Stimulated activated naive CD8-positive, alpha-beta T cell treated with anti-CD3 and anti-CD28 coated beads, Interleukin-15, Interleukin-2, amounts not matched to agents 100 U/mL and 50 U/mL, for 24 hours (primary cell): ENCODE measurements at places on chromosomes 6 and 20.

GRCh38 chr6:142279350-142280180, 22.2 kb upstream of the ADGRG6 start:
- no peak for DNase-seq

GRCh38 chr6:137119196-137120104, 54.0 kb downstream of the IL22RA2 start:
- DNase-seq, result no peak

GRCh38 chr20:49712646-49712995, 1.1 kb downstream of the B4GALT5 start:
- DNase-seq, result no peak

DNA sequence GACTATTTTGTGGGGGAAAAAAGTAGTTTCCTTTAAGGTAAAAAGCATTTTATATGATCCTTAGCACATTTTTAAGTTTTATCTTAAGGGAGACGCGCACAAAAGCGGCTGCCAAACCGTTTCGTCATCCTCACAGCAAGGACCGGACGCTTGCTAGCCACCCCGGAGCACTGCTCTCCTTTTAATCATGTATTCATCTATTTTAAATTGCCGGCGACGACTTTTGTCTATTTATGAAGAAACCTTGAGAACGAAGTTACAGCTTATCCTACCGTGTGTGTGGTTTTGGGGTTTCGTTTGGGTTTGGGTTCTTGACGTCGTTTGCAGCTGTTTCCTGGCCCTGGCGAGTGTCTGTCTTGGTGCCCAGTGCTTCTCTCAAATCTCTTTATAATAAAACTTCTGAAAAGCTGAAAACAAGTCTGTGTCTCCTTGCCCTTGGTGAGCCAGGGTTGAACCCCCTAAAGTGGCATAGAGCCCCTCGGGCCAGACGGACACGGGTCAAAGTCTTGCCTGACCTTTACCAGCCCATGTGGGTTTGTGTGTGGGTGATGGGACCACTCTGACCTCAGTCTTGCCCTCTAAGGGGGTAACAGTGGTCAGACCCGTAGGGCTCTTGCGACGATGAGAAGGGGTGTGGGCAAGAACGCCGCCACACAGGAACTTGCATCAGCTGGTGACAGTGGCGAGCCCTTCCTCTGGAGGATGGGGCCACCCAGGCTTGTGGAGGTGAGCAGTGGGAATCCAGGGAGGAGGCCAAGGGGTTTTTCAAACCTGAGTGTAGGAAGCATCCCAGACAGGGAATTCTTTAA, 117.6 kb downstream of the JPH2 start:
- peak; percentile 74 for DNase-seq

- DNase-seq, result peak; percentile 16
These were observed 41.9 kb upstream of the NOL4L start for GRCh38 chr20:32626859-32627636.

GRCh38 chr6:21402368-21402767, 191.2 kb upstream of the SOX4 start:
- DNase-seq, result peak; percentile 4

GRCh38 chr6:82144852-82145340, 102.6 kb downstream of the IBTK start:
- no peak for DNase-seq

DNA sequence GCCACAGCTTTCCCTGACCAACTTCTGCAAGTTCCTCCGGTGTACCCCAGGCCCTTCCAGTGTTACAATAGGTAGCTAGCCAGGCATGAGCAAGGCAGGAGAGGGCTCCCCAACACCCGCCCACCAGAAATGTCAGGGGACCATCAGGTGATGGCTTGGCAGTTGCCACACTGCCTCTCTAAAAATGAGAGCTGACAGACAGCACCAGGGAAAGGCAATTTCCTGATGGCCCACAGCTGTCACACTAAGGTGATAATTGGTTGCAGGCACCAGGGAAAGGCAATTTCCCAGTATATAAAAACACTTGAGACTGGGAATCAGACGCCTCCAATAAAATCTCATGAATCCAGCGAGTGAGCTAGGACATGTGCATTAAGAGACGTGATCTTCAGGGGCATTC, 49.9 kb downstream of the PXDC1 start:
- no peak for DNase-seq

- no peak for DNase-seq
These were observed 424.4 kb upstream of the MARCKS start for GRCh38 chr6:113432521-113433334.

GRCh38 chr20:35661908-35662307, 2.8 kb downstream of the CPNE1 start:
- no peak for DNase-seq

DNA sequence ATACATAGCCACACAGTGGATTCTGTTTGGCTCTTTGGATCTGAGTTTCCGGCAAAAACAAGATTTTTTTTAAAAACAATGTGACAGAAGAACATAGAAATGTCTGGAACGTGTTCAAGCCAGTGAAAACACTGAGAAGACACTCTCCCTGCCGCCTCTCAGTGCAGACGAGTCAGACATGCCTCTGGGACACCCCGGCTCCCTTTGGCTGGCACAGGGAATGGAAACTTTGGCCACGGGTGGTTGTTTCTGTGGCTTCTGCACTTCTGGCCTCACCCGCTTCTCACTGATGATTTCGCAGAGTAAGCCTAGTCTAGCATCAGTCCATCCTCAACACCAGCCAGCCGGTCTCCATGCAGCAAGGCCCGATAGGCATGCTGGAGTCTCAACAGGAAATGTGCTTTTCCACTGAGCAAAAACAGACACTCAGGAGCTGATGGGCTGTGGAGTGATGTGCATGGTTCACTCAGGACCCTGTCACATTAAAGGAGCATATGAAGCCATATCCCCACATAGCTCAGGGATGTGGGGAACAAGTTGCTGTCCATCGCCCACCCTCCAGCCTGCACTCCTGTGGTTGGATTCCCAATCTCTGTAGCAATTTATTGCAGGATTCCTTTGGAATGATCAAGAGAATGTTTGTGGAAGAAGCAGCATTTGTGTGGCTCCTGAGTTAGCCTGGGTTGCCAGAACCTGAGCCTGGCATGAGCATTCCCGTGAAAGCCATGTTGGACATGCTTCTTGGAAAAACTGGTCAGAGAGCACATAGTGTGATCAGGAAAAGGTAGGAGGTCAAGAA, 262.0 kb upstream of the RIN2 start:
- no peak for DNase-seq

GRCh38 chr6:158778005-158778527, 41.1 kb downstream of the EZR start:
- DNase-seq, result no peak

GRCh38 chr6:127914240-127914639, 13.4 kb upstream of the THEMIS start:
- no peak for DNase-seq

DNA sequence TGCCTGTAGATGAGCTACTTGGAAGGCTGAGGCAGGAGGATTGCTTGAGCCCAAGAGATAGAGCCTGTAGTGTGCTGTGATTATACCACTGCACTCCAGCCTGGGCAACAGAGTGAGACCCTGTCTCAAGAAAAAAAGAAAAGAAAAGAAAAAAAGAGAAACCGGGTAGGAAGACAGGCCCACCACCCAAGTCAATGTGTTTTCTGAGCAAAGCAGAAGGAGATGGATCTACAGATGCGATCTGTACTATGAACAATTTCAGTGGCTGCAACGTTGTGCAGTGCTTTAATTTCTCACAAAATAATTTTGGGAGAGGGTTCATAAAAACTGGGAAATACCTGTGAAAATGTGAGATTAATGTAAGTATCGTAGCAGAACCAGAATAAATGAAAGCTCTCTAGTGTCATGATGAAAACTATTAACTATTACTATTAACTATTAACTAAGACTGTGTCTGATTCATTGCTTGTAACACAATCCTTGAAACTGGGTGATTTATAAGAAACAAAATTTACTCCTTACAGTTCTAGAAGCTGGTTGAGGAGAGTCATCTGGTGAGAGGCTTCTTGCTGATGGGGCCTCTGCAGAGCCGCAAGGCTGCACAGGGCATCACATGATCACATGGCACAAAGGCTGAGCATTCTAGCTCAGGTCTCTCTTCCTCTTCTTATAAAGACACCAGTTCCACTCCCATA, 233.1 kb upstream of the ZNF217 start:
- DNase-seq, result no peak

- no peak for DNase-seq
These were observed 23.3 kb downstream of the MAP7 start for GRCh38 chr6:136526937-136527336.

GRCh38 chr20:2353231-2353630, 27.5 kb upstream of the TGM6 start:
- DNase-seq, result no peak

GRCh38 chr6:21915707-21916260, 322.2 kb downstream of the SOX4 start:
- no peak for DNase-seq

GRCh38 chr20:59848182-59848581, 85.3 kb downstream of the SYCP2 start:
- no peak for DNase-seq

GRCh38 chr6:129494586-129494985, 215.4 kb downstream of the ARHGAP18 start:
- no peak for DNase-seq

DNA sequence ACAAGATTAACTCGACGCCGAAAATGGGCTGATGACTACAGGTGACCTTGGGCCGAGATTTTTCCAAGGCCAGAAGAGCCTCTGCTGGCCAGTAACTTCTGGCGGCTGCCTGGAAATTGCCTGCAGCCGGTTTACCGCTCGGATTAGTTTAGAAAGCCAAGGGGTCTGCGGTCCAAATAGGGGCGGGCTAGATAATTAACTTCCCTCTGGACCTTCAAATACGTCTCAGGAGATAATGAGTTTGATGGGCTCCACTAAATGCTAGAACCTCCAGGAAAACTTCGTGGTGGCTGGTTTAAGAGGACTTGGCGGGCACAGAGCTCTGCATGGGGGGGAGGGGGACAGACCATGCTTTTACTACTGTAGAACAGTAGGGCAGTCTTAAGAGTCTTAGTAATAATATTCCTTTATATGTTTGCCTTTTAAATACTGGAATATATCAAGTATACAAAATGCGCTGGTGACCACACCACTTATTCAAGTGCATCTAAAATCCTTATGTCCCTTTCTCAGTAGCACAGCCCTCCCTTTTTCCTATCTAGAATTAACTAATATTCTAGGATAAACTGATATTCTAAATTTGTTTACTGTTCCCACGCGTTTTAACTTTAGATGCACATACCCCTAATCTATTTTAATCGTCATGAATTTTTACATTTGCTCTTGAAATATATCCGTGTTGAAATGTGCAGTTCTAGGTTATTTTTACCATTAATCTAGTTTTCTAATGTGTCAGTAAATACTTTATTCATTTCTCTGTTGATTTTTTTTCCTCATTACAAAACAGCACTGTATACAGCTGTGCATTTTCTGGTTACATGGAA, 107.5 kb upstream of the PRSS16 start:
- peak; percentile 41 for DNase-seq

DNA sequence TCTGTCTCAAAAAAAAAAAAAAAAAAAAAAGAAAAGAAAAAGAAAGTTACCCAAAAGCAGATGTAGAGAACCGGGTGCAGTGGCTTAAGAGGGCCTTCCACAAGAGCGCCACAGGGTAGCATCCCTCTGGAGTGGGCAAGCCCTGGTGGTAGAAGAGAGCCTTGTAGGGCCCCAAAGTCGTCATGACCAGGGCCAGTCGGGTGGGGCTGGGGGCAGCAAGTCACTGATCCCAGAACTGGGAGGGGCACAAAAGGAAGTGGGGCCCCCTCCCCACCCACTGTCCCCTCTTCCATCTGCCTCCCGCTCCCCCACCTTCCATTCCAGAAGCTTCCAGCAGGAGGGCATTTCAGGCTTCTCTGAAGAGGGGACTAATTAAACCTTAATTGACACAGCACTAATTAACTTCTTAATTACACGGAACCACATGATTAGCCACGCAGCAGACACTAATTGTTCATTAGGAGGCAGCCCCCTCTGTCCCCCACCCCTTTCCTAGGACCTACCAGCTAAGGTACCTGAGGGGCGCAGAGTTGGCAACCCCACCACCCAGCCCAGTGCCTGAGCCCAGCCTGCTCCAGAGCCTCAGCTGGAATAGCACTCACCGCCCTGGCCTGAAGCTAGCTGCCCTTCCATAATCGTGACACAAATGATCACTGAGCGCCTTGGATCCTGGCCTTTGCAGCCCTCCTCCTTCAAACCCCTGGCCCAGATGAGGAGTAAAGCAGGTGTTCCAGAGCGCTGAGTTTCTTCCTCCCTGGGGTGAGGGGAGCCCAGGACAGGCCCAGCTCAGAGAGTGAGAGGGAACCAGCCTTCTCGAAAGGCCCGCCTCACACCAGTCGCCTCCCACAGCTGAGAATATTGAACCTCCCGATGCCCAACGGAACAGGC, 34.8 kb downstream of the MDFI start:
- no peak for DNase-seq

- DNase-seq, result no peak
These were observed 76.4 kb downstream of the CDC5L start for GRCh38 chr6:44463728-44464450.

- no peak for DNase-seq
These were observed 405.5 kb upstream of the SULF2 start for GRCh38 chr20:48190757-48191156.

DNA sequence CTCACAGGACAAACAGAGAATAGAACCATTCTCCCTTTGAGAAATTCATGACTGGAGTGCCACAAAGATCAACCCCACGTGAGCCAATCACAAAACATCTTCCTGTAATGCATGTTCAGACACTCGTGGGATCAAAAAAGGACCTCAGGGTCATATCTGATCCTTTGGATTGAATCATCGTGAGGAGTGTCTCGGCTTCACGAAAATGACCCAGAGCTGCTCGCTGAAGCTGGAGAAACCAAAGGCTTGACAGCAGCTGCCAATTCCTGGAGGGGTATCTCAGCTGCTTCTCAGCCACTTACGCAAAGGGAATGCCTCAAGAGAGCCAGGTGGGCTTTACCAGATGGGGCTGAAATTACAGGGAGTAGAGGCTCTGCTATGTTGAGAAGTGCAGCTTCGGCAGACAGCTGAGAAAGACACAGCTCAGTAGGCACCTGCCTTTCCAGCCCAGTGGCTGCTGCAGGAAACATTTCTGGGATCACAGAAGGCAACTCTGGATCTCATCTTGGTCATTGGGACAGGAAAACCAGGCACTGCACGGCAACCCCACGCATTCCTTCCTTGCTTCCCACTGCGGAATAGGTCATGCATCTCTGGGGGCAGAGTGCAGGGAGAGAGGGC, 813.1 kb downstream of the KIF16B start:
- no peak for DNase-seq

DNA sequence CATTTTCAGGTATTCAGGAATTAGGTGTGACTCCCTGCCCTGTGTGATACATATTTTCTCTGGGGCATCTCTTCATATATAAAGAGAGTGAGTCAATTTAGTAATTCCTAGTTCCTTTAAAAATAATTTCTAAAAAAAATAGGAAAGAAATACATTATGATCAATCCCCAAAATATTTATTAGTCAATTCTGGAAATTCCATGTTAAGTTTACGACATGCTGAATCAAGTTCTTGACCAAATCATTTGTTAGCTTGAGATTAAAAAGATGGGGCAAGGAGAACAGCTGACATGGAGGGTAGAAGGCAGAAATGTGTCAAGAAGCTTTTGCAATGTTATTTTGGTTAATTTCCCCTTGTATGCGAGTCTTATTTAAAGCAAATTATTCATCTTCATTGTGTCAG, 22.7 kb upstream of the PRDM1 start:
- no peak for DNase-seq

- no peak for DNase-seq
These were observed 115.8 kb upstream of the FLRT3 start for GRCh38 chr20:14453259-14453658.

GRCh38 chr6:125257351-125257750, 44.4 kb downstream of the HDDC2 start:
- DNase-seq, result no peak

- no peak for DNase-seq
These were observed 4.1 kb downstream of the HLA-C start for GRCh38 chr6:31267651-31268368.
